ENCODE measurements at places on chromosomes 4 and X.

DNA sequence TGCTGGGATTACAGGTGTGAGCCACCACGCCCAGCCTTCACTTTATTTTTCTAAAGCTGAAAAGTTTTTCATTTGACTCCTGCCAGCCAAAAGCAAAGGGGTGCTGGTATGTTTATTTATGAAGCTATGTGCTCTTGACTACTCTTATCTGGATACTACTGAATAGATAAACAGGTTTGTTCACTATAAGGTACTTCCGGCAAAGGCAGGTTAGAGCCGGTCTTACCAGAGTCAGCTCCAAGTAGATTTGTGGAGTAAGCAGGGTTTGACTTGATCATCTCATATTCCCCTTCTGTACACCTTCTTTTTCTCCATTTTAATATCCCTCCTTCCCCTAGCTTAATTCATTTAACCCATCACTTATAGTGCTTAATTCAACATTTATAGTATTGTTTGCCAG lies 175.4 kb upstream of the MBNL3 start:
- no peak for DNase-seq

- peak; percentile 1 for DNase-seq
These were observed 395.7 kb downstream of the DTHD1 start for GRCh38 chr4:36677112-36677511.

GRCh38 chrX:13257223-13258051 lies 62.4 kb downstream of the ATXN3L start:
- no peak for DNase-seq

DNA sequence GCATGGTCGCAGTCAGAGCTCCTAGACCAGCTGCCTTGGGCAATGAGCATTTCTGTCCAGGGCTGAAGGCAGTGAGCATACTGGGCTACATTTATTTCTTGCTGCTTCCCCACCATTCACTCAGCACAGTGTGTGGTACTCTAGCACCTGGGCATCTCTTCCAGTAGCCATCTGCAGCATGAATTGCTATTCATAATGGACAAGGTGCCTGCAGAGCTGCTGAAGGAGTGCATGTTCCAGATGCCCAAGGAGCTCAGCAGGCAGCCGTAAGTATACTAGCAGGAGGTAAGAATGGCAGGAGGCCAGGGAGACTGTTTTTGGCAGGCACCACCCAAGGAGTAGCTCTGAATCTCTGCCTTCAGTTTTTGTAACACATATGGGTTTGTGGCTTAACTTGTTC lies 110.4 kb upstream of the RXFP1 start:
- no peak for DNase-seq

- DNase-seq: no peak
These were observed 71.9 kb downstream of the NPNT start for GRCh38 chr4:105967058-105967658.

GRCh38 chr4:153757407-153757806 lies 2.4 kb downstream of the RNF175 start:
- DNase-seq: no peak

- DNase-seq: peak; percentile 7
These were observed 295.3 kb downstream of the GRID2 start for GRCh38 chr4:92599044-92599443.

DNA sequence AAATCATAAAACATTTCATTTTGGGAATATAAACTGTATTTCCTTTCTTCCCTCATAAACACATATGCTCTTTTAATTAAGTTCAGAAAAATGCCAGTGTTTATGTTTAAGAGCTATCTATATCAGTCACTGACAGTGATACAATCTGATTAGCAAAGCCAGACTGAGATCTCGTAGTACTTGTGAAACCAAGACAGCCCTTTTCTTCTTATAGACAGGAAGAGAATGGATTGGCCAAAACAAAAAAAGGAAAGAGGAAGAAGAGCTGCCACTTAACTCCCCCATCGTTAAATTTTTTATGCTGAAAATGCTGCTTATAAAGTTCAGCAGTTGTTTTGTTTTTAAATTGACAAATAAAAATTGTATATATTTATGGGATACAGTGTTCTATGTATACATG lies 87.4 kb downstream of the PLAC1 start:
- DNase-seq: no peak

- no peak for DNase-seq
These were observed 162.9 kb downstream of the SMIM20 start for GRCh38 chr4:26076896-26077295.

DNA sequence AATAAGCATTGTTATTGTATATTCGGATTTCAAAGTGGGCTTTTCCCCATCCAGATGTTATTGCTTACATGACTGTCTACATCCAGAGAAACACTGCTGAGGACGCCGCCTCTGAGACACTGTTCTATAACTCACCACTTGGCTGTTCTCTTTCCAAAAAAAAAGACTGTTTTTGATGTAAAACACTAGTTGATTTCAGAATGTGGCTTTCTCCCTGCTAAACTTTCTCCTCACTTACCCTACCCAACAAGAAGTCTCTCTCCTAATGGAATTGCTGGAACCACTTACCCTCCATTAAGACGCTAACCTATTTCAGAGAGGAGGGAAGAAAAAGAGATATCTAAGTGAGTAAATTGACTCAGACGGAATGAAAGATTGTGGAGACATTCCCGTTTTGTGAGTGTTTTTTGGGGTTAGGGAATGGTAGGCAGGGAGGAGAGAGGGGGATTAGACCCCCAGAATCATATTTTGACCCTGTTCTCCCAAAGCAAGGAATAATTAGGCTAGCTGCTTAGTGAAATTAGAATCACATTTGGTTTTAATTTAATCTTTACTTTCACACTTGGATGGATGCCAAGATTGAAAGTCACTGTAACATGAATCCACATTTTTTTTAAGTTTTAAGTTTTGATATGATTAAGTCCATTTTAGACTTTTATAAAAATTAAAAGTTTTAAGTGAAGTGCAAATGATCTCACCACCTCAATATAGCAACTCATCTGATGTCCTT lies 174.9 kb downstream of the CHIC2 start:
- DNase-seq: no peak

GRCh38 chr4:86959588-86960500 lies 25.0 kb downstream of the AFF1 start:
- DNase-seq: no peak

DNA sequence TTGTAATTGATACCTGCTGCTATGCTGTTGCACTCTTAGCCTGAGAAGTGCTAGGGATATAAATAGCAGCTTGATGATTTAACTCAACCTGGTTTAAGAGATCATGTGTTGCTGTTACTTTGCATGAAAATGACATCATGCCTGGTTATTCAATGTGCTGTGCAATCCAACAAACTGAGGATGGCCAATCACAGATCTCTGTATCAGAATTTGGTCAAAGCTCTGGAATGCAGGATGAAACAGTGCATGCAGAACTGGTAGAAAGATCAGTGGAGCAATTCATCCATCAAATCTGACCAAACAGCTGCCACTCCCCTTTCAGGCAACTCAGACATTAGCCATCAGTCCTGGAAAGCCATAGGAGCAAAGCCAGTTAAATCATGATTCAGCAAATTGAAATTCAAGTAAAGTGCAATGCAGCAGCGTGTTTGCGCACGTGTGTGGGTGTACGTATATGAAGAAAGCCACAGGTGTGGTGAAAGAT lies 160.3 kb upstream of the RASGEF1B start:
- peak; percentile 67 for DNase-seq

DNA sequence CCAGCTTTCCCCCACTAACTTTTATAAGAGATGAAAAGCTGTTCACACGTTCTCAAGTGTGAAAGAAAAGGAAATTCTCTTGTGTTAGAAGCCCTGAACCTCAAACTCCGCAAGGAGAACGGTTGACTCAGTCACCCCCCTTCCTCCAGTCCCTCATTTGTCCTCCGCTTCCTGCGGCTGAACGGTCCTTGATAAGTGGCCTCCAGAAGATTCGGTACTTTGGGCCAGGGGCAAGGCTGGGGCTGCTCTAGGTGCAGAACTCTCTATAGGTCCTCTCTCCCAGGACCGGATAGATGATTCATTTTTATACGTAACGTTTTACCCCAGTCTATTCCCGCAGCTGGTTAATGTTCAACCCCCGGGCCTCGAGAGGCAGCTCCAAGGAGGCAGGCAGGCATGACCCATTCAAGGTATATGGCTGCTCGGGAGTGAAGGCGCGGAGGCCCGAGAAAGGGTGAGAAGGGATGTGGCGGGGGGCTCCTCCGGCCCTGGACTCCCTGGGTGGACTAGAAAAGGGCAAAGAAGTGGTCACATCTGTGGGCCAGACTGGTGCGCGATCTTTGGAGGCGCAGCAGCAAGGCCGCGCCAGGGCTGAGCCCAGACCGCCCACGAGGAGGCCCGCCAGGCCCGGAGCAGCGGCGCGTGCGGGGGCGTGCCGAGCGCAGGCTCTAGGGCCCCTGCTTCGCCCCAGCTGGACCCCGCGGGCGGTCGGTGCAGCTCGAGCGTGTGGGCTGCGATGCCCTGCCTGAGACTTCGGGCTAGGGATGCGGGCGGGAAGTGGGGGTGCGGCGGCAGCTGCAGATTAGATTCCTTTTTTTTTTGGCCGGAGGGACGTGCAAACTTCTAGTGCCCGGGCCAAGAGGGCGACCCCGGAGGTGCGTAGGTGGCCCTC lies 11.7 kb downstream of the PITX2 start:
- no peak for DNase-seq

GRCh38 chr4:118836301-118837120 lies 585 bp upstream of the SEC24D start:
- DNase-seq: peak; percentile 78

DNA sequence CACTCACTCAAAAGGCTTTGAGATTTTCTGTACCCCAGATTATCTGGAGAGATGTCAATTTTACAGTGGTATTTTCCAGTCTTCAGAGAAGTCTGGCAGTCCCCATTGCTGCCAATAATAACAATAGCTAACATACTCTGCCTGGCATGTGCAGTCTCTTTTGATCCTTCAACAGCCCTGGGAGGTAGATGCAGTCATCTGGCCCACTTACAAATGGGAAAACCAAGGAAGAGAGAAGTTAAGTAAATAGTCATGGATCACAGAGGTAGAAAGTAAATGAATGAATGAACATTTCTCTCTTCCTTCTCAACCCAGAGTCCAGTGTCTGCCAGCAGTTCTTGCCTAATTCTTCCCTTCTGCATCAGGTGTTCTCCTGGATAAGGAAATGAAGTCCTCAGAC lies 113.0 kb upstream of the EDNRA start:
- DNase-seq: peak; percentile 71

GRCh38 chrX:48831136-48831908 lies 4.1 kb downstream of the PCSK1N start:
- no peak for DNase-seq

GRCh38 chrX:107978071-107978470 lies 4.1 kb downstream of the TEX13B start:
- no peak for DNase-seq

DNA sequence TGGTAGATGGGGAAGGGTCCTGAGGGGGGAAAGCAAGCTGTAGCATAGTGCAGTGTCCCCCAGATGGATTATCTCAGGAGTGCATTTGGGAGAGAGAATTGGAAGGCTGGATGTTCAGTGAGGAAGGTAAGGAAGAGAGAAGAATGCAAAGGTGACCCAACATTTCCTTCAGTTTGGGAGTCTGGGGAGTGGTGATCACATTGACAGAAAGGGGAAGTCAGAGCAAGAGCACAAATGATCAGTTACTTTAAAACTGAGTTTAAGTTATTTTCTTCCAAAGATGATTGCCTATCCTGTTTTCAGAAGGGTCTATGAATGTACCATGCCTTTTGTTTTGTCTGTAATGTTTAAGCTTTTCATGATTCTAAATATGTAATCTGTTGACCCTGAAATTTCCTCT lies 47.6 kb downstream of the ARHGAP10 start:
- DNase-seq: no peak

DNA sequence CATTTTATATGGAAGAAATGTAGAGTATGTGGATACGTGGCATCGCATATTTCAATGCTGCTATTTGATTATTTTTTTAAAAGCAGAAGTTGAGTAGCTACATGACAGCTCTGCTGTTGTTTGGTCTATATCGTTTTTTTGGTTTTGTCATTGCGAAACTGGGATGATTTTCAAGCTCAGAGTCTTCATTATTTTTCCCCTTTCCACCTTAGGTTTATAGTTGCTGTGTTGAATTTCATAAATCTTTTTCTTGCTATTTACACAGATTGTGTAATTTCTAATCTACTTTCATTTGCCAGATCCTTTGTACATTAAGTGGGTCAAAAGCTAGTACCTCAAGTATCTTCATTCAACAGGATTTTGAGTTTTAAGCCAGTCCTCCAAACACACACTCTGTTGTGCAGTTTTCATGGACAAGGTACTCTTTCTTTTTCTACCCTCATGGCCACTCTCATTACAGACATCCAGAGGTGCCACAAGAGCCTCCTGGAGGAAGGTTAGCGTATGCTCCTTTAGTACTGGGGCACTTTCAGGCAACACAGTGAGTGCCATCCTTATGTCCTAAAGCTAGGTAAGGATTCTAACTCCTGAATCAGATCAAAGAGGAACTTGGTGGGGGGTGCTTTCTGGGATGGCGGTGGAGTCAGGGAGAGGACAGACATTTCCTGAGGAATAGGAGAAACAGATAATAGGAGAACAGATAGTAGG lies 123.2 kb downstream of the FHIP1A start:
- no peak for DNase-seq

- DNase-seq: no peak
These were observed 4.0 kb upstream of the SLC2A9 start for GRCh38 chr4:10025230-10025806.

GRCh38 chr4:144721994-144722393 lies 76.0 kb downstream of the HHIP start:
- no peak for DNase-seq

- no peak for DNase-seq
These were observed 160.6 kb upstream of the WDFY3 start for GRCh38 chr4:85126991-85127591.

GRCh38 chrX:136936183-136936549 lies 55.6 kb upstream of the RBMX start:
- no peak for DNase-seq

- peak; percentile 82 for DNase-seq
These were observed 9.9 kb upstream of the GABRE start for GRCh38 chrX:151984328-151984727.

DNA sequence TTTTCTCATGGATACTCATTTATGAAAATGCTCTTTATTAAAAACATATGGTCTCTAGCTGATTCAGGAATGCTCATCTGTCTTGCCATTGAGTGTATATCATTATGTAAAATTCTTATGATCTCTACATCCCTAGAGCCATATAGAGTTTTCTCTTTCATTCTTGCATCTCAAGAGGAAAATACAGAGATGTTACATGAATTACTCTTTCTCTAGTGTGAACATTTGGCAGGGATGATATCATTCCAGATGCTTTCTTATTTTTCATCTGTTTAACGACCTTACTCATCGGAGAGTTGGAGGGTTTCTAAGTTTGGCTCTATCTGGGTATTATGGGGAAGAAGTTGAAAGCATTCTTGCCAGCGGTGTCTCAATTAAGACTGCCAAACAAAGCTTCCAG lies 202.9 kb upstream of the SLC7A11 start:
- DNase-seq: peak; percentile 16

GRCh38 chrX:113260474-113260873 lies 419.8 kb upstream of the AMOT start:
- DNase-seq: no peak

All from astrocyte of the spinal cord (primary cell).